ENCODE measurements at places on chromosomes 3 and 15.

GRCh38 chr3:188839187-188839695 lies 332.5 kb upstream of the TPRG1 start:
- DNase-seq = no peak

GRCh38 chr3:114455432-114455831 lies 161.6 kb downstream of the TIGIT start:
- DNase-seq = no peak

DNA sequence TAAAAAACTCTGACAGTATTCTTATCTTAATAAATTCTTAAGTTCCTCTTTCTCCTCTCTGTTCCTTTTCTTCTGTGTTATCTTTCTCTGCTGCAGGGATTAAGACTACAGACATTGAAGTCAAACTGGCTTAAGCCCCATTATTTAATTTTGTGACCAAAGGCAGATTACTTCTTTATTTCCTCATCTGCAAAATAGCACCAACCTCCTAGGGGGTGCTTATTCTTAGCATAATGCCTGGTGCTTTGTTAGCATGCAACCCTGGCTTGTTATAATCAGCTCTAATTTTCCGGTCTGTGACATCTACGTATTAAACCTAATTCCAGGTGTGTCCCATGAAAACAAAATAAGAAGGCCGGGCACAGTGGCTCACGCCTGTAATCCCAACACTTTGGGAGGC lies 23.8 kb downstream of the SEMA6D start:
- no peak for DNase-seq

- DNase-seq = no peak
Measured at GRCh38 chr15:80473286-80474223, 69.4 kb downstream of the ARNT2 start.

DNA sequence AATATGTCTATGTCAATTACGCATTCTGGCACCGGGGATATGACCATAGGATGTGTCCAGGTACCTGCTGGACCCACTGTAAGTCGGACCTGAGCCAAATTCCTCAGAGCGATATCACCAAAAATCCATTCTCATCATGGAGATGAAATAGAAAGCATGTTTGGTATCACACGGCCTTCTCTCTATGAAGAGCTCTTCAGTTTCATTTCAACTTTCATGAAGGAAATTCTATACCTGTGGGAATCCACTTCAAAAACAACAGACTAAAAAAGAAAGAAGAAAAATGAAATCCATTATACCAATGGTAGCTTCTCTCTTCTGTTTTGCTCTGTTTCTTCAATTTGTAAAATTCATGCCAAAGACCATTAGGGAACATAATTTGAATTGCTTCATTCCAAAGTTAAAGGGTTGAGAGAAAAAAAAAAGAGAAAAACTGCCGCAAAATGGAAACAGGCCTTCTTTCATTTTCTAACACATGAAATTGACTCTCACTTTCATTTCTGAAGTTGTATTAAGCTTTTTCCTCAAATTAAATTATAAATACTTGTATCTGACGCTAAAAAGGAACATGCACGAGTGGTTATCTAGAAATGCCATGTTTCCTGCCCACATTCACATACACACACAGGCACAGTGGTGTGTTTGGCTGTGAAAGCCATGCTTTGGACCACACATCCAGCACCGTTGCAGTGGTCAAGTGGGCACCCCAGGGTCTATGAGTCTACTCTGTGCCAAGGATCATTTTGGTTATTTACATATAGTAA lies 46.9 kb upstream of the DIPK2A start:
- no peak for DNase-seq

DNA sequence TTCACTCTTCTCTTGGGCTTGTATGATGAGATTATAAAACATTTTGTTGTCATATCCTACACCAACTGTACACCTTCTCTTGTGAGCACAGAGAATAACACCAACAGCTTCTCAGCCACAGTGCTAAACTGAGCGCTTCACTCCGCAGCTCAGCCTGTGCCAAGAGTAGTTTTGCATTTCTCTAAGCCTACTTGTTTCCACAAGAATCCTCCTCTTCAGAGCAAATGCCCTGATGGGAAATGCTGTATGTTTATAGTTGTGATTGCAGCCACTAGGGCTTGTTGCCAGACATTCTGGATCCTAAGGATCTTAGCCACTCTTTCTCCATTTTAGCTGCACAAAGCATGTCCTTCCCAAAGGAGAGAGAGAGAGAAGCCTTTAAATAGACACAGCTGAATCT lies 138.8 kb upstream of the PLXND1 start:
- no peak for DNase-seq

- DNase-seq = no peak
Measured at GRCh38 chr3:52866427-52866826, 30.9 kb downstream of the STIMATE start.

- DNase-seq = no peak
Measured at GRCh38 chr3:188830893-188831292, 340.9 kb upstream of the TPRG1 start.

DNA sequence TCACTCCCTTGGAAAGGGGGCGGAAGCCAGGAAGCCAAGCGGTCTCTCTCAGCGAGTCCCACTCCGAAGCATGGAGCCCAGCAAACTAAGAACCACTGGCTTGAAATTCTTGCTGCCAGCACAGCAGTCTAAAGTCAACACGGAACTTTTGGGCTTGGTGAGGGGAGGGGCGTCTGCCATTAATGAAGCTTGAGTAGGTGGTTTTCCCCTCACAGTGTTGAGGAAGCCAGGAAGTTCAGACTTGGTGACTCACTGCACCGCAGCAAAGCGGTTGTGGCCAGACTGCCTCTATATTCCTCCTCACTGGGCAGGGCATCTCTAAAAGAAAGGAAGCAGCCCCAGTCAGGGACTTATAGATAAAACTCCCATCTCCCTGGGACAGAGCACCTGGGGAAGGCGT lies 665.4 kb upstream of the CBLB start:
- DNase-seq = peak; percentile 4

GRCh38 chr15:78170848-78171773 lies 21.9 kb downstream of the IDH3A start:
- no peak for DNase-seq

DNA sequence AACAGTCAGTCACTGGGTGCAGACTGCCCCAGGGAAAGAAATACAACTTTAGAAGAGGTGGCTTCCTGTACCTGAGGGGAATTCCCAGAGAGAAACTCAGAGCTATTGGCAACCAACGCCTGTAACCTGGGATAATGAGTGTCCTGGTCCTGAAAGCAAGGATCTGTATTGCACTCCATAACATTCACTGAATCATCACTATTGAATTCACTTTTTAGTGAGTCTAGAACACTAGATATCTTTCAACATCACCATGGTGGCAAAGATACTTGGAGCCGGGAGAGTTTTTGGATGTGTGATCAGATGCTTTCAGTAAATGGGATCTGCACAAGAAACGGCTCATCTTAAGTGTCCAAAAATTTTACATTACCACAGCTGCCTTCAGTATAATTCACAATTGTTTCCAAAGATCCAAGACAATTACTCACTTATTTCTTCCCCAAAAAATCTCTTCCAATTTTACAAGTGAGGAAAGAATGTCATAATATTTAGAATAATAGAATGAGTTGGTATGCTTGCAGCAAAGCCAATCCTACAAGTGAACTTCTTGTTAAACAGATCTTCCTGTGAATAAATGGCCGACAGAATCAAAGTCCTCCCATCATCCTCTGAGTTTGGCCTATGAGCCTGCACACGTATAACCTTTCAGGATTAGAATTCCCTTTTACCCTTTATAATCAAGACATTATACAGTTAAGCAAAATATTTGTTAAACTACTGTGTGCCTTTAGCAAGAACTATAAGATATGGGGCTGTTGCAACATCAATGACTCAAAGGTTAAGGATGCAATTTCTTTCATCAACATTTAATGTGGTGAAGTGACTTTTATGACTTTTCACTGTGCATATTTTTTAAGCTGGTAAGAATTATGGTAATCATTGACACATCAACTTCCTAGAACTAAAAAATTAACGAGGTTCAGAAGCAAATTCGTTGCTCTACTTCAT lies 243.3 kb upstream of the COL8A1 start:
- no peak for DNase-seq

GRCh38 chr15:89531796-89532537 lies 35.6 kb upstream of the RHCG start:
- no peak for DNase-seq

GRCh38 chr3:139202226-139202958 lies 141.4 kb upstream of the MRPS22 start:
- no peak for DNase-seq

DNA sequence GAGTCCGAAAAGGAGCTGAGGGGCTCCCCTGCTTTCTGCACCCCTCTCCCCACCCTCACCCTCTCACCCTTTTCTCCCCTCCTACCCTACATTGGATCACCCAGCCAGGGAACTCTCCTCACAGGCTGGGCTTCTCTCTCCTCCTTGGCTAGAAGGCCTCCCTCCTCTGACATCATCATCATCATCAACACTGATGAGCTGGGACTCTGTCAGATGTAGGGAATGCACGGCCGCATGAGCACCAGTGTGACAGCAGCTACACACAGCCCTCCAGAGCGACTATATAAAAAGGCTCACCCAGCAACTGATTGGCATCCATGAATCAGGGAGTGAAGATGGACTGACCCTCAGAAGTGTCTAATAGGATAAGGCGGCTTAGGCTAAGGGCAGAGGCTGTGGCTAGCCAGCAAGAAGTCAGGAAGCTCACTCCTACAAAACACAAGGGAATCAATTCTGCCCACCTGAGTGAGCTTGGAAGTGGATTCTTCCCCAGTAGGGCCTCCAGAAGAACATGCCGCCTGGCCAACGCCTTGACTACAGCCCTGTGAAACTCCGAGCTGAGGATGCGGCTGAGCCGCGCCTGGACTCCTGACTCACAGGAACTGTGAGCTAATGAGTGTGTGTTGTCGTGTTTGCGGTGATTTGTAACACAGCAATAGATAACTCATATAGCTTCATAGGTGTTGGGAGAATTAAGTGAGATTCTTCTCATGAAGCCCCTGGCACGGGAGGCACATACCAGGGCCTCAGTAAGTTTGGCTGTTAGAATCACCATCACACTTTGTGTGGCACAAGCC lies 147.6 kb downstream of the FAM43A start:
- no peak for DNase-seq

- no peak for DNase-seq
Measured at GRCh38 chr3:38276081-38276916, 5.8 kb upstream of the SLC22A14 start.

DNA sequence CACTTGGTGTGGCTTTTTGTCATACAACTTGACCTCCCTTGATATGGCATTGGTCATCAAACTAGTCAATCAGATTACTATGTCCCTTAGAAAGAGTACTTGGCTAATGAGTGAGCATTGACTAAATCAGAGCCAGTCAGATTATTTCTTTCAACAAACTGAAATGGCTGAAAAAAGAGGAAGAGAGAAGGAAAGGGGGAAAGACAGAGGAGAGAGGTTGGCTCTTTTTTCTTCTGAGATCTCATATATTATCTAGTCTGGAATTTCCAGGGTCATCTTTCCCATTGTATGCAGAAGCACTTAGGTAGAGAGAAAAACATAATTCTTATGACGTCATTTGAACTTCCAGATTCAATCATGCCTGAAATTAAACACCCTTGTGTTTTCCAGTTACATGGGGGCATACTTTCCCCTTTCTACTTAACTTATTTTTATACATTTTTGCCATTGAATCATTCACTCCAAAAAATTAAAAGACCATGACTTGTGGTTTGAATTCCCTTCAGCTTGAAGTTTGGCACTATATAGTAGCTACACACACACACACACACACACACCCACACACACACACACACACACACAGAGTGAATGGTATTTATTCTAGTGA lies 387.8 kb downstream of the LSAMP start:
- DNase-seq = no peak

- no peak for DNase-seq
Measured at GRCh38 chr15:79872358-79873017, 24.3 kb downstream of the MTHFS start.

- DNase-seq = no peak
Measured at GRCh38 chr15:85559530-85559929, 179.1 kb downstream of the AKAP13 start.

GRCh38 chr3:107430996-107431245 lies 53.7 kb downstream of the CCDC54 start:
- no peak for DNase-seq

- no peak for DNase-seq
Measured at GRCh38 chr3:180875124-180875698, 37.3 kb upstream of the FXR1 start.

DNA sequence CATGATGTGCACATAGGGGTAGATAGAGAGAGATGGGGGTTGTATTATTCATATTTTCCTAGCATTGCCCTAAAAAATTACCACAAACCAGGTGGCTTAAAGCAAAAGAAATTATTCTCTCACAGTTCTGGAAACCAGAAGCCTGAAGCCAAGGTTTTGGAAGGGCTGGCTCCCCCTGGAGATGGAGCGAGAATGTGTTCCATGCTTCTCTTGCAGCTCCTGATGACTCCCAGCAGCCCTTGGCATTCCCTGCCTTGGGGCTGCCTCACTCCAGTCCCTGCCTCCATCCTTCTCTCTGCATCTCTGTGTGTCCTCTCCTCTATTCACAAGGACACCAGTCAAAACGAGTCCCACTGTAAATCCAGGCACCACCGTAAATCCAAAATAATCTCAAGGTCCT lies 91.5 kb upstream of the FAM174B start:
- DNase-seq = no peak

GRCh38 chr3:136547293-136547692 lies 204.9 kb downstream of the STAG1 start:
- DNase-seq = no peak

DNA sequence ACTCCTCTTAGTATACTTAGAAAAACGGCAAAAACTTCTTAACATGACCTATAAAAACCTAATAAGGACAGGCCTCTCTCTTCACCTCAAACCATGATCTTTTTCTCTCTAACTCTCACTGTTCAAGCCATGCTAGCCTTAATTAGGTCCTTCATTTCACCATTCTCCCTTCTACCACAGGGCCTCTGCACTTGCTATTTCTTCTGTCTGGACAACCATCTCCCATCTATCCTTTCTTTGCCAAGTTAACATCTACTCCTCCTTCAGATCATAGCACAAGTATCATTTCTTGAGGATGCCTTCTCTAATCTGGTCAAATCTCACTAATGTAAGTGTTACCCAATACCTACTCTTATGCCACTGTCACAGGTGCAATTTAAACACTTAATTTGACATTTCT lies 39.1 kb downstream of the TMCC1 start:
- no peak for DNase-seq

- DNase-seq = no peak
Measured at GRCh38 chr3:128946411-128946810, 47.5 kb downstream of the CFAP92 start.

DNA sequence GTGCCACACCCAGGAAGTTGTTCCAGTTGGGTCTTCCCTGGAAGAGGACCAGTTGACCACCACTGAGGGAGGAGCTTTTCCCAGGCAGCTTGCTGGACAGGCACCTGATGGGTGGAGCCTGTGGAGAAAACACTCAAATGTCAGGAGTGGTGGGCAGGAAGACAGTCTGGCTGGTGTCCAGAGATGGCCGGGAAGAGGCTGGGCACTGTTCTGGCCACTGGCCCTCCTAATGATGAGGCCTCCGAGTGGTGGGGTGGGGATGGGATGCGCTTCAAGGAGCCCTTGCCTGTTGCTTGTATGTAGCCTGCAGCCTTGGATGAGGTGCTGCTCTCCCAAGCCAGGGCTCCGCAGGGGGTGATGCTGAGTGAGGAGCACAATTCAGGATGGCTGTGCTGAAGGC lies 12.3 kb downstream of the PLEKHO2 start:
- DNase-seq = no peak

- DNase-seq = no peak
Measured at GRCh38 chr3:122520861-122521260, 6.1 kb upstream of the KPNA1 start.

GRCh38 chr3:122962149-122962548 lies 65.4 kb downstream of the SEMA5B start:
- DNase-seq = no peak
